ENCODE measurements at places on chromosomes 1 and 21.

GRCh38 chr1:7463526-7463925 is 307.6 kb upstream of the VAMP3 start:
- no peak for DNase-seq

- no peak for DNase-seq
Observed at GRCh38 chr1:87146538-87146937, 182.1 kb upstream of the LMO4 start.

DNA sequence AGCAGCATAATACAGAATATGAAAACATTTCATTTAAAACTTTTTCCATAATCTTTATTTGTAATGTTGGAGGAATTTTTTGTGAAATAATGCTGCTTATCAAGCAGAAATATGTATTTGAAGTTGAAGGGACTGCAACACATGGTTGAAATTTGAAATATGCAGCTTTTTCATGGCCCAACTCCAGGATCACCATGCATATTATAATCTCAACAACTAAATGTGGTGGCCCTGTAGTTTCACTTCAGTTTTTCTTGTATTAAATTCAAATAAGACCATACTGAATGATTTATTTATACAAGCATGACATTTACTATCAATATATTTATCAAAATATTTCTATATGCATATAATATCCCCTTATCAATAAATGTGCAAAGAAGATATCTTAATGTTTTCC is 157.7 kb upstream of the LHX8 start:
- DNase-seq = no peak

DNA sequence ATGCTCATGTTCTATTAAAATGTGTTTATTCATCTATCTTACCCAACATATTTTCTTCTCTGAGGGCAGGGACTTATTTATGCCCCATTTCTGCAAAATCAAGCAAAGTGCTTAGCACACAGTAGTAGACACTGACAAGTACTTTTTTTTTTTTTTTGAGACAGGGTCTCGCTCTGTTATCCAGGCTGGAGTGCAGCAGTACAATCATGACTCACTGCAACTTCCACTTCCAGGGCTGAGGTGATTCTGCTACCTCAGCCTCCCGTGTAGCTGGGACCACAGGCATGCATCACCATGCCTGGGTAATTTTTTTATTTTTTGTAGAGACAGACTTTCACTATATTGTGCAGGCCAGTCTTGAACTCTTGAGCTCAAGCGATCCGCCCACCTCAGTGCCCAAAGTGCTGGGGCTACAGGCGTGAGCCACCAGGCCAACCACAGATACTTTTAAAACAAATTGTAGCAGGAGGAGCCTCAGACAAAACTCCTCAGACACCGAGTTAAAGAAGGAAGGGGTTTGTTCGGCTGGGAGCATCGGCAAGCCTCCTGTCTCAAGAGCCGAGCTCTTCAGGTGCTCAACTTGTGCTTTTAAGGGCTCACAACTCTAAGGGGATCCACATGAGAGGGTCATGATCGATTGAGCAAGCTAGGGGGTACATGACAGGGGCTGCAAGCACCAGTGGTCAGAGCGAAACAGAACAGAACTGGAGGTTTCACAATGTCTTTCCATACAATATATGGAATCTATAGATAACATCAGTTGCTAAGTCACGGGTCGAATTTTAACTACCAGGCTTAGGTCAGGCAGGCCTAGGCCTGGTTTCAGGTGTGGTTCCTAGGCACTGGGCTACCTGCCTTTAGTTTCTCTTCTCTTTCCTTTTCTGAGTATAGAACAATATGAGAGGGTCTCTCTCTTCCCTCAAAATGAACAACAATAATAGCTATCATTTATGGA is 5.7 kb upstream of the TMEM167B start:
- DNase-seq = no peak

DNA sequence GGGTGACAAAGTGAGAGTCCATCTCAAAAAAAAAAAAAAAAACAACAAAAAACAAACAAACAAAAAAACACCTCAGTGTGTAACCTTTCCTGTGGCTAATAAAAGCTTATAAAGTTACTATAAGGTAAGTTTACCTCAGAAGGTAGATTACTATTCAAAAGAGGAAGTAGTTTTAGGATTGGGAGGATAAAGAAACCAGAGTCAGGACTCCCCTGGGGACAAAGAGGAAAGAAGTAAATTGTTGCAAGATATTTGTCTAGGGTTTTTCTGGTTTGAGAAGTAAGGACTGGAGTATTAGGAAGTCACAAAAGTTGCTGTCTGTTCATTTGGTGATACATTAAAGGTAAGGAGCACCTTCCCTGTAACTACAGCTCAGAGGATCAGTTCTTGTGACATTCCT is 23.8 kb upstream of the CENPF start:
- no peak for DNase-seq

DNA sequence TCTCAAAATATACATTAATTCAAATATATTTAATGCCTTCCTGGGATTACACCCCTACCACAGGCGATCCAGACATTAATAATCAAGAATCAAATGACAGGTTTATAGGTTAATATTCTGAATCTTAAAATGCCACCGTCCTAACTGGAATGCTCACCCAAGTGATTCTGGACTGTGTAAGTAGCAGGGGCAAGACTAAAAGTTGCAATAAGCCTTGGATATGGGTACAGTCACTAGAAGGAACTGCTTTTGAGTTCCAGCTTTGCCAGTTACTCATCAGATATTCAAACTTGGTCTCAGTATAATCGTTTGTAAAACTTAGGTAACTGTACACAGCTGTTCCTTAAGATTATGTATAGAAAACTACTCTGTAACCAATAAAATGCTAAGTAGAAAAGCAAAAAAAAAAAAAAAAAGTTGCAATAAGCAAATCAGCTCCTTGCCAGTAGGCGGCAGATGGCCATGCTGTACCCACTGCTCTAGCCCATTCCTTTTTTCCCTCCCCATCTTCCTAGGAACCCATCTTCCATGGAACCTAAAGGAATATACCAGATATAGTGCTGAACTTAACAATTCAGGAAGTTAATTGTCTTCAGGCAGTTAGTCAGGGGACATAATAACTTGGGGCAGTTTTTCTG is 10.5 kb downstream of the RO60 start:
- peak; percentile 28 for DNase-seq

GRCh38 chr1:156108664-156109241 is 5.8 kb upstream of the LMNA start:
- no peak for DNase-seq

DNA sequence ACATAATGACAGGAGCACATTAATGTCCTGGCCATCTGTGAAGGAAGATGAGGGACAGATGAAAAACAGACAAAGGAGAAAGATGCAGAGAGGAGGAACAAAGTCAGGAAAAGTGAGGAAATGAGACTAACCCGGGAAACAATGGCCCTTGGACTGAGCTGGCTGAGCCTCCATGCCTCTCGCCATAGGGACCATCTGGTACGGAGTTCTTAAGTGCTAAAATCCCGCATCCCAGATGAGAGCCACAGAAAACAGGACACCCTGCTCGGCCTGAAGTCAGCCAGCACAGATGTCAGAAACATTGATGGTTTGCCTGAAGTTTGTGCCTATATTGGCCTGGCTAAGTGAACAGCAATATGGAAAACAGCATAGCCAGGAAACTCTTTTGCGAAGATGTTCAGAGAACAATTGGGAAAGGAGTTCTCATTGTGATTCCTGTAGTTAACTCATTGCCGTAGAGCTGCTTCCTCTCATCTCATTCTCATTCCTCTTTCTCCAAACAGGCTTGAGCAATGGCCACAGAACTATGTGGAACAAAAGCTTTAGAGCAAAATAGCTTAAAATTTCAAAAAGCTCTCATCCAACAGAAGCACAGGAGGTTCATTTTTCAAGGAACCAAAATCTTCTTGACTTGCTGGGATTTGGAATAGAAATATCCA is 96.6 kb downstream of the ASTN1 start:
- DNase-seq = no peak

DNA sequence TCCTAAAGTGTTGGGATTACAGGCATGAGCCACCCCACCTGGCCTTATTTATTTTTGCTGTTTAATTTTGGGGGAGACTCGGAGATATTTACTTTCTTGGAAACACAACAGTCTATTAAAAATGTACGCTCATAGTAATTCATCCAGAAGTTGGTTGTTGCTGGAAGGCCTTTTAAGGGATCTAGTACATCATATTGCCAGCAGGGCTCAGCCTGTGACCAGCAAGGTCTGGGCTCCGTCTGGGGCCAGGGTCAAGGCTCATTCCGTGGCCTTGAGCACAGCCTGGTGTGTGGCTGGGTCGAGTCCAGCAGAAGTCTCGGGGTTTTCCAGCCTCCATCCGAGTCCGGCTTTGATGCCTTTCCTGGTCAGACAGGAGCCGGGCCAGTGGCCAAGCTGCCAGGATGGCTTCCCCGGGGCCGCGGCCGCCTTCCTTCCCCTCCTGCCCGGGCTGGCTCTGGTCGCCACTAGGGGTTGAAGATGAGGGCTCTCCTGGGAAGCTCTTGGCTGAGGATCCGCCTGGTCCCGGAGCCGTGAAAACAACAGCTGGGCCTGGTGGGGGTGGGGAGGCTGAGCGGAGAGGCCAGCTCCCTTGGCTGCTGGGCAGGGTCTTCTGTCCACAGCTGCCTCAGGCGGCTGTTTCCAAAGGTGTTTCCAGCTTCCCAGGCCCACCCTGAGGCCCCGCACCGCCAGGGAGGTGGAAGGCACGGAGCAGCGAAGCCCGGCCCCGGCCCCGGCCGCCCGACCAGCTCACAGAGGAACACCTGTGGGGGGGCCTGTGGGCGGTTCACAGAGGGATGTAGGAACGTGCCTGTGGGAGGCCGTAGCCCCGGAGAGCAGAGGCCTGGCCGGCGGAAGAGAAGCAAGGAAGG is 5.1 kb upstream of the VWA1 start:
- no peak for DNase-seq

GRCh38 chr1:44929531-44929930 is 56.9 kb downstream of the EIF2B3 start:
- DNase-seq = no peak

DNA sequence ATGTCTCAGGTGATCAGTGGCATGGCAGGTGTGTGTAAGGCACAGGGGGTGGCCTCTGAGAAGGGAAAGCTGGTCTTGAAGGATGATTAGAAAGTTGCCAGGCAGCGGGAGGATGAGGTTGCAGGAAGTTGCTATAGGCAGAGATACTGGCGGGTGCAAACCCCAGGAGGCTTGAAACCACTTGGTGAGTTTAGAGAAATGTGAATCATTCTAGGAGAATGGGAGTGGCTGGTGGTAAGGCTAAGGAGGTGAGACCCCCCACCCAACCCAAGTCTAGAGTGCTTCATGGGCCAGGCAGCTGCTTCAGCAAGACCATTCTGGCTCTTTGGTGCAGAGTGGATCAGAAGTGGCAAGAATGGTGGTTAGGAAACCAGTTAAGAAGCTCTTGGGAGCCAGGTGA is 9.0 kb downstream of the SH2D2A start:
- peak; percentile 50 for DNase-seq

GRCh38 chr1:88463401-88463985 is 220.6 kb upstream of the PKN2 start:
- no peak for DNase-seq

DNA sequence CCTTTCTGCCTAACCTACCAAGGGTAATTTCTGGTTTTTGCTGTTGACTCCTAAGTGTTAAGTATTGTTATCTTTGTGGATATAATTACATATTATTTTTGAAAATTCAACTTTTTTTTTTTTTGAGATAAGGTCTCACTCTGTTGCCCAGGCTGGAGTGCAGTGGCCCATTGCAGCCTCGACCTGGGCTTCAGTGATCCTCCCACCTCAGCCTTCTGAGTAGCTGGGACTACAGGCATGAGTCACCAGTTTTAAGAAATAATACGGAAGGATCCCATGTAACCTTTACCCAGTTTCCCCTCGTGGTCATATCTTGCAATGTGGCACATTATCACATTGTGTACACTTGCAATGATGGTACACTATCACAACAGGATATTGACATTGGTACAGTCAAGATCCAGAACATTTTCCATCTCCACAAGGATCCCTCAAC is 3.1 kb downstream of the CHD1L start:
- no peak for DNase-seq

DNA sequence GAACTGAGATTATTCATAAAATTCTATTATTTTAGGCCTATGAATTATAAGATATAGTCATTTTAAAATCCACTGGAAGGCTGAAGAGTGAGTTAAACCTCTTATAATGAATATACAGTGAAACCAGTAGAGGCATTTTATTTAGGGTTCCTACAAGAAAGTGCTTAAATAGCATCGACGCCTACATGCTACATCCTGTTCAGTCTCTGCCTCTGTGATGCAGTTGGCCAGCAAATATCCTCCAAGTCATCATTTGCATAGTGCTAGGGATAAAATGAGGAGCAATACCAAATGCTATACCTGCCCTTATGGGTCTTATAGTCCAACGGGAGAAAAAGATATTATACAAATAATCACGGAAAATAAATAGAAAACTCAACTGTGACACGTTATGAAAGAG is 59.6 kb downstream of the EDEM3 start:
- peak; percentile 32 for DNase-seq

DNA sequence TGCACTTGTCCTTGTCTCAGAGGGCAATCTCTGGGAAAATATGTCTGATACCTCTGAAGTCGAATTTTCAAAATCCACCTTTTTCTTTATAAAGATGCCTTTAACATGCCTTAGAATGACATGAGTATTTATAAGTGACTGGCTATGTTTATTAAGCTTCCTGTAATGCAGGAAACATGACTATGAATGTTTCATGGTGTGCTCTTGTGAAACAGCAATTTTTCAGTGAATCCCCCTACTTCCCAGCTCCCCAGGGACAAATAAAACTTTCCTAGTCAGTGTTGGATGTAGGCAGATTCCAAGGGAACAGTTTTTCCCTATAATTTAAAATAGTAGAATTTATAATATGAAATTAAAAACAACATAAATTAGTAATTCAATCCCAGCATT is 437.0 kb downstream of the LMO4 start:
- no peak for DNase-seq

GRCh38 chr1:163863731-163864130 is 542.0 kb downstream of the NUF2 start:
- no peak for DNase-seq

DNA sequence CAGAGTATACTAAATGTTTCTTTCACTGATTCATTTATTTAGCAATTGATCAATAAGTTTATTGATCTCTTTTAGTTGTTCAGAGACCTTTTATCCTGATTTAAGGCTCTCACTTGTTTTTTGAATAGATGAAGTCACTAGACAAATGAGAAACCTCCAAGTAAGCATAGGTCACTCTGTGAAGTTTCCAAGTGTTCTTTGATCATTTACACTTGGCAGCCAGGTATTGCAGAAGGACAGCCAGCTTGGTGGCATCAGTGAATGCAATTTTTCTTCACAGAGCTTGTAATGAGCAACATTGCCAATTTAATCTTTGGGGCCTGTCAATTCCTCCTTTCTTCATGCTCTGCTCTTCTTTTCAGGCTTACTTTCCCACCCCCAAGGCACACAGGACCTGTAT is 413.0 kb downstream of the OMA1 start:
- no peak for DNase-seq

DNA sequence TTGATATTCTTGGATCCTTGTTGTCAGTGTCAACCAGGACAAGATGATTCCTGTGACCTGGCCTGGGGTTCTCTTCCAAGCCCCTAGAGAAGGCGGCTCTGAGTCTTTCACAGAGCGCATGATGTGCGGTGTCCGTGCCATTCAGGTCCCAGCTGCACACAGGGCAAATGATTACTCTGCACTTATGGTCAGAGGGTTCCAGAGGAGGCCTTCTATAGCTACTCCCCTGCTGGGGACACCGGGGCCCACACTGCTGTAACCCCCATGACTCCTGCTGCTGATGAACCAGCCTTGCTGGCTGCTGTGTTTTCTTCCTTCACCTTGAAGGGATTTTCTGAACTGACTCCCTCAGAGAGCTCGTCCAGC is 1.5 kb downstream of the PTGFRN start:
- no peak for DNase-seq

- DNase-seq = no peak
Observed at GRCh38 chr1:35585281-35585680, 12.2 kb downstream of the TFAP2E start.

All from GM12865 (cell line).